Activated effector memory CD4-positive, alpha-beta T cell treated with Interleukin-2 at 50 U/mL for 16 hours (primary cell): ENCODE measurements at places on chromosomes 3 and 15.

- no peak for DNase-seq
Observed at GRCh38 chr3:153051427-153052095, 110.5 kb upstream of the RAP2B start.

- no peak for DNase-seq
Observed at GRCh38 chr3:6088433-6088832, 772.5 kb upstream of the GRM7 start.

- DNase-seq: no peak
Observed at GRCh38 chr15:23437673-23438072, 9.4 kb downstream of the GOLGA6L2 start.

DNA sequence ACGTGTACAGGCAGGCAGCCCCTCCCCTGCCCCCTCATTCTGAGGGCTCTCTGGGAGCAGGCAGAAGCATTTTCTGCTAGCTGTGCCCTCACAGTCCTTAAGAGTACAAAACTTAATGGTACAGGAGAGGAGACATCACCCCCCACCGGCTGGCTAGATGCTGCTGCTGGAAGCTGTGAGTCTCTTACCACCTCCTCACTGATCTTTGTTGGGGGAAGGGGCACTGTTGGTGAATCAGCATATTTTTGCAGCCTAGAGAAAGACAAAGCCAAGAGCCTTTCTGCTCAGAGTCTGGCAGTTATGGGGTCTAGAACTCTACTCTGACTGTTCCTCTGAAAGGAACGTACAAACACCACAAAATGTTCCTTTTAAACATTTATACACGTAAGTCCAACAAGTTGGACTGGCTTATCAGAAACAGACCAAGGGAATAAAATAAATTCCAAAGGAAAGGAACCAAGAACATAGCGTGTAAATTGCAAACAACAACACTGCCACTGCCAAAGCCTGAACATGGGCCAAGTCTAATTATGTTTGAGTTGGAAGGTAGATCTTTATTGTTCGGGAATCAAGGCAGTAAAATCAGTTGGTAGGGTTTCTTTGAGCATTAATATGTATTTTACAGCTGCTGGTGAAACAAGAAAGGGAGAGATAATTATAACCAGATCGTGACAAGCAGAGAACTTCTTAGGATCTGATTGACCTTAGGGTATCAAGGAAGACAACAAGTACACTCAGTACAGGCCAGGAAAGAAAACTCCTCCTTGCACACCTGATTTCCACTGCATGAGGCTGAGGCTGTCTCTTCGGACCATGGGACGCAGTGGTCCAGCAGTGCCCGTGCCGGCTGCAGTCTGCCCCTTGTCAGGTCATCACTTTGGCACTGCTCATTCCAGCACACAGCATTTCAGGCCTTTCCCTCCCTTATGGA, 27.4 kb downstream of the CLK3 start:
- DNase-seq: no peak

GRCh38 chr3:129655291-129655700, 48.8 kb upstream of the PLXND1 start:
- DNase-seq: no peak

DNA sequence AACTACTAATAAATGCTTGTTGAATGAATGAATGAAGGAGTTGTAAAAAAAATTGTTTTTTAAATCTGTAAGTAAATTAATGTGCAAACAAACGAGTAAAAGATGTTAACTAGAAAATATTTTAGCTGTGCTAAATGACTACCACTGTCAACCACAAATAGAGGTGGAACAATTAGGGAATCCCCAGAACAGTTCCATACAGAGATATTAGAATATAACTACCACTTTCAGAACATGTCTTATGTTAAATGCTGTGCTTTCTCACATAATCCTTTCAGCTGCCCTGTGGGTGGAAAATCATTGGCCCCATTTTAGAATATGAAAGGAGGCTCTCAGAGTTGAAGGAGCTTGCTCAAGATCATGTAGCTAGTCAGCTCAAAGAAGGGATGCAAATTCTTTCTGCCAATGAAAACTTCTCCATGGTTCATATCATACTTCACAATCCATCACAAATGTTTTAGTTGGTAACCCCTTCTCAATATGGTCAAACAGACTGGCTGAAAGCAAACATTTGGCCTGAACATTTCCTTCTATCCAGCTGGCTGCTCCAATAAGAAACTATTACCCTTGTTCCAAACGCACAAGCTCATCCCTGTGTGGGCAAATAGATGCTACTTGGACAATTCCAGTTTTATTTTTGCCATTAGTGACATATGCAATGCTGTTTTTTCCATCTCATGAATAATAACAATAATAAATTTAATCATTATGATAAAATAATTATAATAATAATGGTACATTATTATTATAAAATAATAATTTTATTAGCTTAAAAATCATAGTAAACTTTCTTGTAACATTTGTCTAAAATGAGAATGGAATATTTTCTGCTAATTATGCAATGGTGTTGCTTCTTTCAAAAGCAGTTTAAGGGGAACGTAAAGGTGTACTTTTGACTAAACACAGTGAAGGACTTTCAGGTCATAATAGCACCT, 290.4 kb upstream of the STT3B start:
- no peak for DNase-seq

DNA sequence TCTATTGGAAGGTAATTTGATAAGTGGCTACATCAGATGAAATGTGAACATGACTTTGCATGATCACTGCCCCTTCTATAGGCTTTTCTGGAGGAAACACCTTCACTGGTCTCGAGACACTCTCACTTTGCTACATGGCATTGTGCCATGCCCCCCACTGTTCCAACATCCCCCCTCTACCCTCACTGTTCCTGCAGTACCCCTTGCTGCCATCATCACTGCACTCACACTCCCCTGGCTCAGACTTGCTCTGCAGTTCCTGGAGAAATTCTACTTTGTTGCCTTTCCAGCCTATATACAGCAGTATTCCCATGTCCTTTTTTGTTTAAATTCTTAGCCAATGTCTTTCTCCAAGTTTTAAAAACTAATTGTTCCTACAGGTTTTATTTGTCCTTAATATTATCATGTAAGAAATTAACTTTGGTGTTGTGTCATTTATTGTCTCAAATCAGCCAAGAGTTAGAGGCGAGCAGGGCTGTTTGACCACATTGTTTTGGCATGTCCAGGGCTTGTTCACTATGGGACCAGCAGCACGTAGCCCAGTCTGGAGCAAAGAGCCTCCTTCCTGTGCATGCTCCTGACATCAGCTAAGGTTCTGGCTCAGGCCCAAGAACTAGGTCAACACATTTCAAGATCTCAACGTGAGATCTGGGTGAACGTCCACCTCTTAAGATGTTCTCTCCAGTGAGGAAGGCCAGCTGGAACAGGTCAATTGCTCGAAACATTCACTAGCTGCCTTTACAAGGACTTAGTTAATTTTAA, 246.4 kb downstream of the SLC9A9 start:
- DNase-seq: no peak

- DNase-seq: no peak
Observed at GRCh38 chr3:188542196-188542595, 388.2 kb downstream of the LPP start.

GRCh38 chr3:27560484-27561056, 76.4 kb upstream of the SLC4A7 start:
- DNase-seq: no peak

DNA sequence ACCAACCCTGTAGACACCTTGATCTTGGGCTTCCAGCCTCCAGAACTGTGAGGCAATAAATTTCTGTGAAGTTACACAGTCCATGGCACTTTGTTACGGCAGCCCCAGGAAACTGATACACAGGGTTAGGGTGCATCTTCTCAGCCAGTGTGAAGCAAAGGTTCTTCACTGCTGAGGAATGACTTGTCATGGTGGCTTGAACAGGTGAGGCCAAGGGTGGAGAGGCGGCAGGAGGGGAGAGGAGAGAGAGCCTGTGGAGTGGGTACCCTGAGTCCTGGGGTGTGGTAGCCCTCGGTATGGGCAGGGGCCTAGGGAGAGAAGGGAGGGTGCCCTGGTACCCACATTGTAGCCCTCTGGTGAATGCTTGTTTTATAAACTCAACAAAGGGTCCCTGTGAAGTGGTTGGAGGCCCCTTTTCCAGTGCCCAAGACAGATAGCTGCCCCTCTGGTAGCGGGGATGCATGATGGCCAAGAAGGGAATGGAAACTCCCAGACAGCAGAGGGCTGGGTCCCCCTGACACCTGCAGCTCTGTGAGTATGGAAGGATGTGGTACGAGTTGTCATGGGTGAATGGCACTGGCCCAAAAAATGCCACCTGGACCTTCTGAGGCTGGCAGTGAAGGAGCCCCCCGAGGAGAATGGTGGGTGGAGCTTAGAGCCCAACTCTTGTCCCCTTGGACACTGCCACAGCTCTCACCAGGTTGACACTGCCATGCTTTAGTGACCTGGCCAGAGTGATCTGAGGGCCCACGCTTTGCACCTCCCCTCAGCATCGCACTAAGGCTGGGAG, 49.6 kb downstream of the SPSB4 start:
- no peak for DNase-seq

GRCh38 chr15:50162969-50163718, 18.9 kb upstream of the SLC27A2 start:
- DNase-seq: no peak

- DNase-seq: no peak
Observed at GRCh38 chr15:32671339-32672325, 30.1 kb downstream of the SCG5 start.

DNA sequence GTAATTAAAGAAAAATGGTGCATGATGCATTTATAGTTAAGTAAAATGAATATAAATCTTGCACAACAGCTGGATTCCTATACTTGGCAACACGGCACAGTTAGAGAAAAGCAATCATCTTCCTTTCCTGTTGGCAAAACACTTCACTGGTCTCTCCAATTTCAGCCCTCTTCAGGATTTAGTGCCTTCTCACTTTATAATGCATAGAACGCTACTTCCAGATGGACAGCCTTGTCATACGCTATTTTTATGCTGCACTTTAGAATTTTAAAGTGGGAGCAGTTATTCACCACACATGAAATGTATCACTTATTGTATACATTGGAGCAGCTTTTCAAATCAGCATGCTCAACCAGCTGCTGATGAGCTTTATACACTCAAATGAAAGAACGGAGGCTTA, 194.4 kb upstream of the GBE1 start:
- DNase-seq: no peak

GRCh38 chr3:99534951-99535704, 103.3 kb upstream of the COL8A1 start:
- no peak for DNase-seq

DNA sequence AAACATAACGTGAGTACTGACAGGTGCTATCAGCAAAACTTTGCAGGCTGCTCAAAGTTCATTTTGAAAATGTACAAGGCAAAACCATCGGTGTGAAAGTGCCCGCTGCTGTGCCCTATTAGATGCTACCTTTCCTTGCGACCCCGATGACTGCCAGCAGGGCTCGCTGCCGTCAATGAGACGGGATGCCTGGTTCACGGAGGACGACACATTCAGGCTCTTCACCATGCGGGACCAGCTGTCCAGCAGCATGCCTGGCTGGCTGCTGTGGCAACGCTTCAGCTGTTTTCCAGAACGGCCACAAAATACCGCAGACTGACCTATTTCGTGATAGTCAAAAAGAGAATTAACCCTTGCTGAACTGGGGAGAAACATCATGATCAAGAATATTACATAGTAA, 92.7 kb upstream of the OCA2 start:
- DNase-seq: no peak

DNA sequence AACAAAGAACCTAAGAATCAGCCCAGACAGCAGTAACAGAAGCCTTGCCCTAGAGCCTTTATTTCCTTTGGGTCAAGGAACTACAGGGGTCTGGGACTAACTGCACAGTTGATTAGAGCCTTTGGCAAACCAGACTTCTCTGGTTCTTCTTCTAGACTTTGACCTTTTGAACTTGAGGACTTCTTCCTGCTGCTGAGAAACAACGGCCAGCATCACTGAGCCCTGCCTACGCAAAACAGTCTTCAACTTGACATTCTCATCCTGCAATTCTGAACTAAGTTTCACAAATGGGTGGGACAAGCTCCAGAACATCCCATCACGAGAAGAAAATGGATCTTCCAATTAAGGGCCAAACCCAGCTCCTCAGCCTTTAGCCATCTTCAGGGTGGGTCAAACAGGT, 31.4 kb downstream of the CMTM6 start:
- no peak for DNase-seq

GRCh38 chr15:71043373-71043772, 71.9 kb upstream of the THSD4 start:
- DNase-seq: no peak

- DNase-seq: no peak
Observed at GRCh38 chr15:69802432-69802831, 295.3 kb downstream of the TLE3 start.

- no peak for DNase-seq
Observed at GRCh38 chr3:81684751-81685395, 76.6 kb downstream of the GBE1 start.

DNA sequence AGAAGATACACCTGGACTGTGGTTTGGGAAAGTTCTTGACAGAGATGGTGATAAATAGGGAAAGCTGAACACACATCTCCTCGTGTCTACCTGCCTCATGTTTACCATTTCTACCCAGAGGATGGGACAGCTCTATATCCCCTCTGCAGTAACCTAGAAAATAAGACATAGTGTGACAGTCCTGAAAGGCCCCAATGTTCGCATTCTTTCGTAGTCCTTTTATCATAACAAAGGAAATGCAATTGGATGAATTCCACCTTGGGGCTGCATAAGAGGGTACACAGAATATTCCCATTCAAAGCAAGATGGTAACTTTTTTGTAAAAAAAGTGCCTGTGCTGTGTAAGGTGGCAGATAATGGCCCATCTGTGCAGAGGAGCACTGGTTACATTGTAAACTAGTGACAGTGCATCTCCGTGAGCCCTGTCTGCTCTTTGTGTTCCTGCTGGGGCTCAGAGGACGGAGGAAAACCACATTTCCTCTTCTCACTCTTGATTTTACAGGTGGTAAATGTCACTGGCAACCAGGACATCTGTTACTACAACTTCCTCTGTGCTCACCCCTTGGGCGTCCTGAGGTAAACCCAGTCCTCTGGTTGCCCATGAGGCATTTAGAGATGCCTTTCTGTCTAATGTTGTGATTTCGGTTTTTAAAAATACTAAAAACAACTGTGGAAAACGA, 74.3 kb downstream of the SIDT1 start:
- DNase-seq: peak; percentile 6

DNA sequence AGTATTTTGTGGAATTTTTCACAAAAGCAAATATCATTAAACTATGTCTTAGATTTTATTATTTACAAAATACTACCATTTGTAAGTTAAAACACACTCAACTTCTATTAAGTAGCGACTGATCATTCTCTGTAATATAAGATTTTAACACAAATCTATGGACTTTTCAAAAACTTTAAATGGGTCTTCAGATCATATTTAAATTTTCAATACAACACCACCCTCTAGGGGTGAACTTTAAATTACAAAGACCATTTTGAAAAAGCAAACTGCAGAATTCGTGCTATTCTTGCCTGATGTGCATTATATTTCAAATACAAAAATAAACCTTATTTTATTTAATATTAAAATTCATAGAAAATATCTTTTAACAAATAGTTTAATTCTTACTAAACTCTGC, 8.2 kb upstream of the VGLL4 start:
- no peak for DNase-seq

GRCh38 chr15:67946701-67947100, 106.9 kb upstream of the RNU6-1 start:
- DNase-seq: no peak
